ENCODE measurements at places on chromosomes 1 and 21.
A peak's percentile ranks its signal among the peaks of the same experiment; 100 is the strongest.

DNA sequence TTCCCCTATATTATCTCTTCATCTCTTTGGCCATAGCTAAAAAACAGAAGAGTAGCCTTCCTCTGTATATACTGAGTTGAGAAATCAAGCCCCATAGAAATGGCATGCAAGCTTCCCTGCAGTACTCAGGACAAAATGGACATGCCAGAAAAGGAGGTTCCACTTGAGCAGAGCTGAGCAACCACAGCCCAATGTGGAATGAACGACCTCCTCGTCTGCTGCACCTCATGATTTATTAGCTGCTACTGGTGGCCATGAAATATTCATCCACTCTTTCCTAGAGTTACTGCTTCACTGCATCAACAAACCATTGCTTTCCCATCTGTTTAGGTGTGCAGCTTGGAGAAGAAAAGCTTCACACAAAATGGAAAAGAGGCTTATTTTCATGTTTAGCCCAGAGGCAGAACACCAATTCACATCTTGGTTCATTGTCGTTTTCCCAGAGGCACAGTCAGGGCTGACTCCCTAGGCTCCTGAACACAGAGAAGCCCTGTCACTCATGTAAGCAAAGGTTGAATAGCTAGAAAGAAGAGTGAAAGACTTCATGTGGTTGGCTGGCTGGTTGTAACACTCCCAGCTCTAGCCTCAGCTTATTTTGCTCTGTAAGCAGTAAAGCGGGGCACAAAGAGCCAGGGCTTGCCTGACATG is 148.0 kb downstream of the TSEN15 start:
- no peak for DNase-seq

- DNase-seq, result no peak
Observed at GRCh38 chr1:40851643-40852042, 10.5 kb downstream of the CITED4 start.

- DNase-seq, result no peak
Observed at GRCh38 chr1:167263819-167264464, 43.3 kb downstream of the POU2F1 start.

DNA sequence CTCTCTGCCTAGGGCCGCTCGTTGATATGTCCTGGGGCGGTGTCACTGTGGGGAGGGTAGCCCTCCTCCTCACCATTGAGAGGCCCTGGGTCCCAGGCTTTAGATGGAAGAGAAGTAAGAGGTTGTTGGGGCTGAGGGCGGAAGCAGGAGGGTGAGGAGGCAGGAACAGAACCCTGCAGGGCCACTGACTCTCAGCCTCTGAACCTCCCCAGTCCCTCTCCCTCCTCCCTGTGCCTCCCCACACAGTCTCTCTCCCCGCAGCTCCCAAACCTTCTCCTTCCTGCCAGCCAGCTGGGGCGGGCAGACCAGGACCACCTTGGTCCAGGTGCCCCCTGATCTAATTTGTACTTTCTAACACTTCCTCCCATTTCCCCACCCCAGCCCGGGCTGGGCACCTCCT is 14.3 kb upstream of the FAM131C start:
- DNase-seq, result no peak

GRCh38 chr1:40703316-40703715 is 11.8 kb downstream of the NFYC start:
- DNase-seq, result peak; percentile 57

- DNase-seq, result no peak
Observed at GRCh38 chr1:236502579-236502971, 21.2 kb upstream of the LGALS8 start.

GRCh38 chr1:209873067-209873799 is 45.5 kb downstream of the UTP25 start:
- no peak for DNase-seq

DNA sequence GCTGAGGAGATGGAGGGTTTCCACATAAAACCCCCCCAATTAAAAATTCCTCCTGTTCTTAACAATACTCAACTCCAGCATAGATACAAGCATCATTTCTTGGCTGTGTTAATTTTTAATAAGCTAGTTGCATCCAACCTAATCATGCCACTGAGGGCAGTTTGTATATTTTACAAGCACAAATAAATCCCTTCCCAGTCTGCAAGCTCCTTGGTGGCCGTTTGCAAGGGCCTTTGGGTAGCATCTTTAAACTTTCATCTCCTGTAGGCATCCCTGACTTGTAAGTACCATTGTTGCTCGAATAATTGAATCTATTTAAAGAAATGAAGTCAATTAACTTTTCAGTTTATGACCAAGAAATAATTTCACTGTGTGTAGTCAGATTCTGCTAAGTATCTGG is 103.5 kb upstream of the AJAP1 start:
- no peak for DNase-seq

Data from AG09309 (cell line).